A549 treated with Mapracorat at 1 μM for 4 hours (cell line): ENCODE measurements at places on chromosomes 2 and 18. TPM values are rescaled to one million over a fixed set of nuclear protein-coding genes. Genes with fewer than 3 reads are reported as not detected.

The WDR12 gene
- 50.2 to 73.5 TPM (median 69.1 TPM) in 5 replicates for total RNA-seq

The TPO gene
- total RNA-seq: 0.11 to 0.19 TPM (median 0.12 TPM) in 3 of 5 replicates, not detected in the others

The MROH2A gene
- 0.12 to 0.26 TPM (median 0.18 TPM) in 4 of 5 replicates, not detected in the other for total RNA-seq

The UGT1A3 gene
- 0.10 to 0.31 TPM (median 0.26 TPM) in 3 of 5 replicates, not detected in the others for total RNA-seq

The PTPN18 gene
- 26.2 to 31.3 TPM (median 29.4 TPM) in 5 replicates for total RNA-seq

The NRBP1 gene
- total RNA-seq: 123 to 138 TPM (median 130 TPM) in 5 replicates

The MYOM1 gene
- 0.08 to 0.59 TPM (median 0.30 TPM) in 5 replicates for total RNA-seq

The TET3 gene
- 6.7 to 9.3 TPM (median 9.0 TPM) in 5 replicates for total RNA-seq

The SP140 gene
- total RNA-seq: 0.27 TPM in 1 of 5 replicates, not detected in the others

The TUBA3E gene
- 2.4 to 3.8 TPM (median 3.3 TPM) in 5 replicates for total RNA-seq

The BOLL gene
- total RNA-seq: not detected in 5 replicates

The GPATCH11 gene
- total RNA-seq: 7.7 to 11.1 TPM (median 9.6 TPM) in 5 replicates

The FAM124B gene
- not detected in 5 replicates for total RNA-seq

The RNU2-63P gene
- not detected in 5 replicates for total RNA-seq

The METTL4 gene
- 3.9 to 6.7 TPM (median 4.8 TPM) in 5 replicates for total RNA-seq

The ZAP70 gene
- total RNA-seq: 0.27 TPM in 1 of 5 replicates, not detected in the others

The DPP10 gene
- total RNA-seq: not detected in 5 replicates

The ASXL2 gene
- 10.0 to 15.0 TPM (median 14.0 TPM) in 5 replicates for total RNA-seq

The SLC9A2 gene
- total RNA-seq: 2.5 to 2.9 TPM (median 2.8 TPM) in 5 replicates

The AQP12A gene
- total RNA-seq: not detected in 5 replicates

The OTOS gene
- not detected in 5 replicates for total RNA-seq

The C1QL2 gene
- 0.11 to 0.53 TPM (median 0.31 TPM) in 5 replicates for total RNA-seq

The SLC16A14 gene
- 0.64 to 1.2 TPM (median 0.88 TPM) in 5 replicates for total RNA-seq

The GPR39 gene
- total RNA-seq: 6.6 to 7.9 TPM (median 7.5 TPM) in 5 replicates

The ALK gene
- total RNA-seq: not detected in 5 replicates

The COL3A1 gene
- total RNA-seq: 0.07 to 0.26 TPM (median 0.15 TPM) in 5 replicates

The CRACDL gene
- total RNA-seq: 2.5 to 3.8 TPM (median 2.8 TPM) in 5 replicates

The CRYGD gene
- not detected in 5 replicates for total RNA-seq

The MYCN gene
- total RNA-seq: not detected in 5 replicates
